ENCODE measurements at places on chromosomes 12 and 14.

- no peak for DNase-seq
These were observed 979 bp upstream of the BIN2 start for GRCh38 chr12:51324953-51325352.

GRCh38 chr12:47813511-47814196, 6.0 kb downstream of the HDAC7 start:
- DNase-seq = peak; percentile 66

DNA sequence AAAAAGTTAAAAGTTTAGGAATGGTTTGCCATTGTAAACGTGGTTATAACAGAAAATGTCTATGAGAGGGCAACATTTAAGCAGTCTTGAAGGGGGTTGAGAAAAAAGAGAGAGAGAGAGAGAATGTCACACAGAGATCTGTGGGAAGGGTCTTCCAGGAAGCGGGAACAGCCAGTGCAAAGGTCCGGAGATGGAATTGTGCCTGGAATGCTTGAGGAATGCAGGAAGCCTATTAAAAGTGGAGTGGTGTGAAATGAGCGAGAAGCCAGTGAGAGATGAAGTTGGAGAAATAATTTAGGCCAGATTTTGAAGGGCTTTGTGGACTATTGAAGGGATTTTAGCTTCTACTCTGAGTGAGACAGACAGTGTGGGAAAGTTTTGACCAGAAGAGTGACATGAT, 406.8 kb upstream of the TBX3 start:
- no peak for DNase-seq

DNA sequence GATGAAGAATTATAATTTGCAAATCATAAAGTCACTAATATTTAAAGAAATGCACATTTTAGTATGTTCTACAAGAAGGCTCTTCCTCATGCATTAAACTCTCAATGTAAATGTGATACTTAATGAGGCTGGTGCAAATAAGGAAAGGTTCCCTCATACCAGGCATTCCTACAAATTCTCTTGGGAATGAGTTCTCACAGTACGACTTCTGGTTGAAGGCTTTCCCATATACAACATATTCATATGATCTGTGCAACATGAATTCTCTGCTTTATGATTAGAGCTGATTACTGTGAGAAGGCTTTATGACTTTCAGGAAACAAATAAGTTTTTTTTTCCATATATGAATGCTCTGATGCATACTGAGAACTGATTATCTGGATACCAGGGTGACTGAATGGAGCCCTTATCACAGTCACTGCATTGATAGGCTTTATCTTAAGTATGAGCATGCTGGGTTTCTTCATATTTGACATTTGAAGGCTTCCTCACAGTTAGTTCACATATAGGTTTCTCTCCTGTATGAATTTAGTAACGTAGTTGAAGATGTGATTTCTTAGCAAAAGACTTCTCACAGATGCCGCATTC, 293.9 kb downstream of the RAD51B start:
- no peak for DNase-seq

Data from hematopoietic multipotent progenitor cell treated with erythropoietin and hydrocortisone succinate and interleukin-3 and kit ligand, for 4 days (in vitro differentiated cells).